ENCODE measurements at places on chromosomes 12 and 14. TPM values are rescaled to one million over a fixed set of nuclear protein-coding genes. Genes with fewer than 3 reads are reported as not detected.

The PRORP gene
- 26.7 TPM for polyA plus RNA-seq

The TESPA1 gene
- 0.70 TPM for polyA plus RNA-seq

The RIN3 gene
- polyA plus RNA-seq = 13.8 TPM

The POC1B gene
- polyA plus RNA-seq = 22.2 TPM

The GPR84 gene
- 0.41 TPM for polyA plus RNA-seq

The KLRC2 gene
- polyA plus RNA-seq = 0.40 TPM

The TMEM30B gene
- 21.1 TPM for polyA plus RNA-seq

The MYF6 gene
- polyA plus RNA-seq = 0.46 TPM

The BBOF1 gene
- polyA plus RNA-seq = 16.2 TPM

The TMEM52B gene
- 0.44 TPM for polyA plus RNA-seq

The SLC35F4 gene
- 0.30 TPM for polyA plus RNA-seq

The CFAP251 gene
- 13.3 TPM for polyA plus RNA-seq

The NRL gene
- polyA plus RNA-seq = 1.4 TPM

The KRT77 gene
- not detected for polyA plus RNA-seq

The TEX52 gene
- 1.9 TPM for polyA plus RNA-seq

The PRB2 gene
- not detected for polyA plus RNA-seq

The GRIN2B gene
- polyA plus RNA-seq = 0.06 TPM

Data from left lung (tissue), 14 donors.